ENCODE measurements at places on chromosomes 7 and 10.

- no peak for DNase-seq
Observed at GRCh38 chr7:156496363-156496769, 144.2 kb upstream of the RNF32 start.

- no peak for DNase-seq
Observed at GRCh38 chr10:70782746-70783680, 2.2 kb downstream of the TBATA start.

DNA sequence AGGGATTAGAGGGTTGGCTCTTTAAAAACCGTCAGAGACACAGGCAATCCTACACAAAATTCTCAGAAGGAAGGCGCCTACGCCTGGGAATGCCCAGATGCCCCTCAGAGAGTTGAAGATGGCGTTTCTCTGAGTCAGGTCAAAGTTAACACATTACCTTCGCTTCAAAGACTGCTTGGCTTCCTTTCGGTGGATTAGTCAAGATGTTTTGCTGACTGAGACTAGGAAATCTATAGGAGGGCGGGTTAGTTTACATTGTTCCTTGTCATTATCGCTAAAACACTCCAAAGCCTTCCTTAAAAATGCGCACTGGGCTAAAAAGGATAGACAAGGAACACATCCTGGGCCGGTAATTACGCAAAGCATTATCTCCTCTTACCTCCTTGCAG is 995 bp upstream of the CFTR start:
- DNase-seq = no peak

- no peak for DNase-seq
Observed at GRCh38 chr10:48683868-48684267, 805 bp upstream of the WDFY4 start.

DNA sequence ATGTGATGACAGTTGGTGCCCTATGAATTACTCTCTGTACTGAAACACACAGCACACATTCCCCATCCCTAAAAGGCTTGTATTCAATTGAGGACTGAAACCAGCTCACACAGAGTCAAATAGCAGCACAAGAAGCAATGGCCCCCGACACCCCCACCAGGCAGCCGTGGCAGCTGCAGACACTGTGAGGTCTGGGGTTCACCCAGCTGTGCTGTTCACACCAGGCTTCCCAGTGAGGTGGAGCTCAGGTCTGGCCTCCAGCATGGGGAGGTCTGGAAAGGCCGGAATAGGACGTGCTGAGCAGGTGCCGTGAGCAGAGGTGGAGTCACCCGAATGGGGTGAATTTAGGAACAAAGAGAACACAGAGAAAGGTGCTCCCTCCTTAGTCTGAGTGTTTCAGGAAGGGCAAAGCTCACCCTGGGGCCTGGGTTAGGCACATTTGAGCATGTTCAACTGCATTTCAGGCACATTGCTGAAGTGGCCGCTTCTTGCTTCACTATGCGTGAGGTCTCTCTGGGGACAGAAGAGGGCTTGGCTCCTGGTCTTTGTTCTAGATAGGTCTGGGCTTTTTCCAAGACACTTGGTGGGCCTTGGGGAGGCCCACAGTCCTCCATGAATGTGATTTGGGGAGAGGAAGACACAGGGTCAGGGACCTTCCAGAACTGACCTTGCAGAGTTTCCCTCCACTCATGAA is 41.1 kb downstream of the C10orf120 start:
- DNase-seq = no peak

DNA sequence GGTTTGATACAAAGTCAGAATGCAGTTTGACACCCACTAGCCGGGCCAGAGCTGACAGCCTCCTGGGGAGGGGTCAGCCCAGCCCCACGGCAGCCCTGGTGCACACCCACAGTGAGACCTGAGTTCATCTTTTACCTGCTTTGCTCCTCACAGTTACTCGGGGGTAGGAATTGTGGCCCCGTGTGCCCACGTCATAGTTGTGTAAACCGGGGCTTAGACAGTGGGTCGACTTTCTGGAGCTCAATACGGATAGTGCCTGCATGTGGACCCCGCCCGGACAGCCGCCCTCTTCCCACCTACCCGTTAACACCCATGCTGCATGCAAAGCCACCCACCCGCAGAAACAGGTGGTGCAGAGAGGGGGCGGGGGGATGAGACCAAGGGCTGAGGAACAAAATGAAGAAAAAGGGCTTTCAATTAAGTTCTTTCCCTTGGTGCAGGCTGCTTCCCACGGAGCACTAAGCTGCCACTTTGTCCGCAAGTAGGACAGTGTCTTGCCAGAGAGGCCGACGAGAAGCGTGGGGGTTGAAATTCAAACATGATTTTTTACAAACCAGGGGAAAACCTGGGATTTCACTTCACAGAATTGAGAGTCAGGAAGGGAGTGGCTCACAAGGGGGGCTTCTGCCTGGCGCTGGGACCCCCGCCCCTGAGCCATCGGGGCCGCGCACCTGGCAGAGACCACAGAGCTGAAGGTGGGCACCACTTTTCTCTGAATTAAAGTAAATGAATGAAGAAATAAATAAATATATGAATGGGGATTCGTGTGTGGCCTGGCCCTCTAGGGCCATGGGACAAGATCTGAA is 24.6 kb upstream of the FOXL3 start:
- no peak for DNase-seq

Data from bone marrow (tissue), 2 donors.